ENCODE measurements at places on chromosomes 13 and 19.

DNA sequence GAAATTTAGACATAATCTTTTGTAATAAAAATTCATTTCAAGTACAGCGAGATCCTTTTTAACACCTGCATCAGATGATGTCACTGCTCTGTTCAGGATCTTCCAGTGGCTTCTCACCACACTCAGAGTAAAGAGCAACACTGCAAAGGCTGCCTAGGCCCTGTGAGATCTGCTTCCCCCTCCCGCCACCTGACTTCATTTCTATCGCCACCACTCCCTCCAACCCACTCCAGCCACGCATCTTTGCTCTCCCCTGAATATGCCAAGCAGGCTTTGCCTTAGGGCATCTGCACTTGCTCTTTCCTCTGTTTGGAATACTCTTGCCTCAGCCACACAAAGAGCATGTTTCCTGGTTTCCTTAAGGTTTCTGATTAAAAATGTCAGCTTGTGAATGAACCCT is 58.3 kb downstream of the MBNL2 start:
- DNase-seq: no peak

GRCh38 chr19:49985871-49986270 is 24.9 kb upstream of the SIGLEC11 start:
- DNase-seq: no peak

GRCh38 chr19:48806818-48807589 is 3.8 kb downstream of the BCAT2 start:
- peak; percentile 75 for DNase-seq

DNA sequence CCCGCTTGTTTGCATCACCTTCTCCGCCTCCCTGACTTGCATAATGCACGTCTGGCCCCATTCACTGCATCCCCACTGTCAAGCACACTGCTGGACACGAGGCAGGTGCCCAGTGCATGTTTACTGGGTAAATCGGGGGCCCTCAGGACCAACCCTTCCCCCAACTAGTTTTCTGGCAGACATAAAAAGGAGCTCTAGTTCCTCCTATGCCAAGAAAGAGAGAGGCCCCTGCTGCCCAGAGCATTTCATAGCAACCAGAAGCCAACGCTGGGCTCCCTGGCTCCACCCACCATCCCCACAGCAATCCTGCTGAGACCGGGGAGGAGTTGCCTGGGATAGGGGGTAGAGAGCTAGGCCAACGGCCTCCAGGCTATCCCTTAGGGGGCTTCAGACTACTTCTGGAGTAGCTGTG is 23.2 kb downstream of the ANKRD27 start:
- DNase-seq: no peak

DNA sequence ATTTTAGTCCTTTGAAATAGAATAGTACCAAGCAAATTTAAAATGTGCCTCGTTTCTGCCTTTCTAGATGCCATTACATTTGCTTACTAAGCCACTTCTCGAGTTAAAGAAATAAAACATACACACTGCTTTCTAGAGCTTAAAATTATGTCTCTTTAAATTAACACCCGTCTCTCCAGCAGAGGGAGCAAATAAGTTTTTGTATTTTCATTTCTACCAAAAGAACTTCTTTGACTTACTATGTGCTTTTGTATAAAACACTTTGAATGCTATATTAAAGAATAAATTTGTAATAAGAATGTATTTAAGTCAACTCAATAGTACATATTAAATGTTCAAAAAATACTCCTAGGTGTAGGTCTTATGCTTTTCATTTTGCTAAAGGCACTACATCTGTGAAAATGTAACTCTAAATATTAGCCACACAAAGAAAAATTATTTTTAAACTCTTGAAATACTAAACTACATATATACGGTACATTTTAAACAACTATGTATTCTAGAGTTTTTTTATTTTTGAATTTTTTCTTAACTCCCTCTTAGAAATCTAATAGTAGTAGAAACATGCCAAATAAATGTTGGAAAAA is 269.3 kb upstream of the MIR17HG start:
- DNase-seq: no peak

- no peak for DNase-seq
Measured at GRCh38 chr13:42794577-42795275, 13.3 kb downstream of the FAM216B start.

- no peak for DNase-seq
Measured at GRCh38 chr19:15403151-15403531, 15.6 kb downstream of the AKAP8L start.

- DNase-seq: peak; percentile 57
Measured at GRCh38 chr13:99997702-99998214, 16.2 kb downstream of the ZIC2 start.

DNA sequence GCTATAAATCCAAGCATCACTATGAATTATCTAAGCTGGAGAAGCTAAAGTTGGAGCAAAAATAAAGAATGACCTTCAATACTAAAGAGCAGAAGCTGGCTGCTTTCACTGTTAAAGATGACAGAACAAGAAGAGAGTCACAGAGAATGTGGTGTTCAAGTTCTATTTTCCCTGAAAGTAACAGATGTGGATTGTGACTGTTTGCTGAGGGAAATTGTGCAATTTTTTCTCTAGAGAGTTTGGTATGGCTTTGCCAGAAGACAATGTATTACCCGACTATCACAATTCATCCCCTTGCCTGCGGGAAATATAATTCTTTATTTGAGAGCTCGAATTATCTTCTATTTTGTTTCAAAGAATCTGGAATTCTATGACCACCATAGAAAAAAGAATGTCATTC is 83.1 kb downstream of the TNFSF13B start:
- DNase-seq: no peak

DNA sequence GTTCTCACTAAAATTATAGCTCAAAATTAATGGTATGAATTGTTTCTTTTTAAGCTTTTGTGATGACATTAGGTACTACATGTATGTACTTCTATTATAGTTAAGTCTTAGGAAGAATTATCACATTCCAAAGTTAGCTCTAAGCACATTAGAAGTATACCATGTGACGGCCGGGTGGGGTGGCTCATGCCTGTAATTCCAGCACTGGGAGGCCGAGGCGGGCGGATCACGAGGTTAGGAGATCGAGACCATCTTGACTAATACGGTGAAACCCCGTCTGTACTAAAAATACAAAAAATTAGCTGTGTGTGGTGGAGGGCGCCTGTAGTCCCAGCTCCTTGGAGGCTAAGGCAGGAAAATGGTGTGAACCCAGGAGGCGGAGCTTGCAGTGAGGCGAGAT is 1265.1 kb upstream of the SPRY2 start:
- DNase-seq: no peak

DNA sequence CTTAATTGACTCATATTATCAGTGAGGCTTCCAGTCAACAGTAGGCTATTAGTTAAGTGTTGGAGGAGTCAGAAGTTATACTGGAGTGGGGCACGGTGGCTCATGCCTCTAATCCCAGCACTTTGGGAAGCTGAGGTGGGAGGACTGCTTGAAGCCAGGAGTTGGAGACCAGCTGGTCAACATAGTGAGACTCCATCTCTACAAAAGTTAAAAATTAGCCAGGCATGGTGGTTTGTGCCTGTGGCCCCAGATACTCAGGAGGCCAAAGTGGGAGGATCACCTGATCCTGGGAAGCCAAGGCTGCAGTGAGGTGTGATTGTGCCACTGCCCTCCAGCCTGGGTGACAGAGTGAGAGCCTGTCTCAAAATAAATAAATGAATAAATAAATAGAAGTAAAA is 53.2 kb downstream of the COMP start:
- no peak for DNase-seq

All from testis (tissue), 5 donors.